Hepatic stellate cell (primary cell): ENCODE measurements at places on chromosomes 7 and 10.

GRCh38 chr7:135501402-135501801 is 8.5 kb downstream of the CNOT4 start:
- DNase-seq = peak; percentile 15

DNA sequence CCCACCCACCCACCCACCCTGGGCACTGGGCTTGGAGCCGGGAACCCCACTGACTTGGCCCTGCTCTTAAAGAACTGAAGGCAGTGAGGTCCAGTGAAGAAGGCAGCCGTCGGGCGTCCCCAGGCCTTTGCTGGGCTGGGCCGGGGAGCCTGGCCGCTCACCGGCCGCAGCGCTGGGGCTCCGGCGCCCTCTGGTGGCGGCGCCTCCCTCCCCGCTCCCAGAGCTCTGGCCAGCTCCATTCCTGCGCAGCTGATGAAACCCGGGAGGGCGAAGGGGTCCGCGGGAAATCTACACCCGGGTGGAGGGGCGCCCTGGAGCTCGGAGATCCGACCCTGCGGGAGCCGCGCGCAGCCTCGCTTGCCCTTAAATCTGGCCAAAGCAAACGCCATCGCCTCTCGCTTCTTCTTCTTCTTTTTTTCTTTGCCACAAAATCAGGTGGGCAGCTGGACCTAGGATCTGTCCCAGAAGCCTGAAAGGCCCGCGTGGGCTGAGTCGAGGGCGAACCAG is 1.7 kb upstream of the CXCL12 start:
- peak; percentile 93 for DNase-seq

DNA sequence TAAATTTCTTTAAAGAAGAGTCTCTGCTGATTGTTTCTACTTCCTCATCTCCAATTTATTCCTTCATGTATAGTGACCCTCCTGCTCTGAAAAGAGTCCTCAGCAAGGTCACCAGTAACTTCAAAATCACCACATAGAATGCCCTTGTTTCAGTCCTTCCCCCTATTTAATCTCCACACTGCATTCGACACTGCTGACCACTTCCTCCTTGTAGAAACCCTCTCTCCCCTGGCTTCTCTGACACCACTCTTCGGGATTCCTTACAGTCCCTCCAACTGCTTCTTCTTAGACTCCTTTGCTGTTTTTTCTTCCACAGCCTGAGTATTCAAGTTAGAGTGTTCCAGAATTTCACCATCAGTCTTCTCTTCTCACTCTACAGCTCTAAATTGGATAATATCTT is 89.5 kb downstream of the VPS41 start:
- DNase-seq = no peak

GRCh38 chr10:37789590-37789989 is 67.8 kb downstream of the ZNF248 start:
- no peak for DNase-seq

DNA sequence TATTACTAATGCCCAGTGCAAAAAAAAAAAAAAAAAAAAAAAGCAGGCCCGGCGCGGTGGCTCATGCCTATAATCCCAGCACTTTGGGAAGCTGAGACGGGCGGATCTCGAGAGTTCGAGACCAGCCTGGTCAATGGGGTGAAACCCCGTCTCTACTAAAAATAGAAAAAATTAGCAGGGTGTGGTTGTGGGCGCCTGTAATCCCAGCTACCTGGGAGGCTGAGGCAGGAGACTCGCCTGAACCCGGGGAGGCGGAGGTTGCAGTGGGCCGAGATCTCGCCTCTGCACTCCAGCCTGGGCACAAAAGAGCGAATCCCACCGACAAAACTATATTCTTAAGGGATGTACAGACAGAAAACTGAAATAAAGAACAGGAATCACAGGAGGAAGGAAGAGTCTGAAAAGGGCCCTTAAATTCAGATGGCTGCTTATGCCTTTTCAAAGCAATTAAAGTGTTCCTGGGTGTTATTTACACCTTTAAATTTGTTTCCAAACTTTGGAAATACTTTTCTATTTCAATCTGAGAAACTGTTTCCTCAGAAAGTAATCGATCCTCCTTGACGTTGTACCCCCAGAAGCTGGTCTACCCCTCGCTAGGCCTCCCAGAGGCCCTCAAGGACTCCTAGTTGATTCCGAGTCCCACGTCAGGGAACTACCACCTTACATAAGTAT is 2.0 kb upstream of the KMT2E start:
- no peak for DNase-seq

DNA sequence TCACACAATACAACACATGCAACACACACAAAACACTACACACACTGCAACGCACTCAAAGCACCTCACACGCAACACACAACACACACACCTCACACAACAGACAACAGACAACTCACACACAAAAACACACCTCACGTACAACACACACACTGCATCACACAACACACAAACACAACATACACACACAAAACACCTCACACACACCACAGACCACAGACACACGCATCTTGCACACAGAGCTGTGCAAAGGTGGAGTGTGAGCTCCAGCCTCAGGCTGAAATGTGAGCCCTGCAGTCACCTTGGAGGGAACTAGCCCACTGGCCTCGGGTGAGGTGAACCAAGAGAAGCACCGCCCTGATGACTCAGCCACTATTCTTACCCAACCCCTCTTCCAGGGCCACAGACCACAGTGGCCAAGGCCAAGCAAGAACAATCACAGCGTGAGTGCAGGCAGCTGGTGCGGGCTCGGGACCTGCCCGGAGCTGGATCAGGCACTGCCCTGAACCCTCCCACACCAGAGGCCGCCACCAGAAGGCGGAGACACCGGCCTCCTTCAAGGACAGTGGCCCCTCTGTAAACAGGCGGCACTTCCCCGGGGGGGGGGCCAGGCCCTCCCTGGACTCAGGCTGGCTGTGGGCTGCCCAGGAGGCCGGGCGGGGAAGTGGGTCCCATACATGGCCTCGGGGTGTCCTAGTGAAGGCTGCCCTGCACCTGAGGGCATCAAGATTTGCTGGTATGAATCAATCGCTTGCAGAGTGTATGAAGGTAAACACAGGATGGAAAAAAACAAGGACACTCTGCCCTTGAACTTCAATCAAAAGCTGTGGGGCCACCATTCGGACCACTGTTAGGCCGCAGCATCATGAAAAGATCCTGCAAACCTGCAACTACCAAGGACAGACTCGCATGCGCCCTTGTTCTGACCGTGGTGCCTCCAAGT is 106.7 kb downstream of the TNS3 start:
- peak; percentile 94 for DNase-seq

DNA sequence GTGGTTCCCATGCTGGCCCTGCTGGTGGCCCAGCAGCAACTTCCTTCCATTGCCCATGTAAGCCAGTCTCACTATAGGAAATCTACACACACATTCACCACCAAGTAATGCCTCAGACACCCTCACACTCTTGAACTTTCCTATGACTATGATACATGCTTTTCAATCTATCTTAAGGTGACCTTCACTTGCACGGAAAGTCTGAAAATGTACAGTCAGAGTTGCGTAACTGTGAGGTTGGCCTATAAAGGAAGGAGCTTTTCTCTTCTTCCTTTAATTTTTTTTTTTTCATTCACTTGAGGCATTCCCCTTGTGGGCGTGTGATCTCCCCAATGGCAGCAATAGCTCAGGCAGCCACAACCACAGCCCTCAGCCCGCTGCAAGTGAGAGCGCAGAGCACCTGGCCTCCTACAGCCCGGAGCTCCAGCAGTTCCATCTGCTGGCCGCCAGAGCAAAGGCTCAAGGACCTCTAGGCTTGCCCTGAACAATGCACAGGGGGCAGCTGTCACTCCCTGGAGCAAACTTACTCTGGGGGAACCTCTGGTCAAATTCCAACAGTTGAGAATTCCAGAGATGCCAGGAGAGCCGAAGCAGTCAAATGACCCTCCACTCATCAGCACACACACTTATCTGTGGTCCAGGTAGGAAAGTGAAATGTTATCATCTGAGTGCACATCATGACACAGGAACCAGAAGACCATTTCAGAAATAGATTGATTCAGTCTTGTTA is 123.1 kb upstream of the ADO start:
- no peak for DNase-seq

DNA sequence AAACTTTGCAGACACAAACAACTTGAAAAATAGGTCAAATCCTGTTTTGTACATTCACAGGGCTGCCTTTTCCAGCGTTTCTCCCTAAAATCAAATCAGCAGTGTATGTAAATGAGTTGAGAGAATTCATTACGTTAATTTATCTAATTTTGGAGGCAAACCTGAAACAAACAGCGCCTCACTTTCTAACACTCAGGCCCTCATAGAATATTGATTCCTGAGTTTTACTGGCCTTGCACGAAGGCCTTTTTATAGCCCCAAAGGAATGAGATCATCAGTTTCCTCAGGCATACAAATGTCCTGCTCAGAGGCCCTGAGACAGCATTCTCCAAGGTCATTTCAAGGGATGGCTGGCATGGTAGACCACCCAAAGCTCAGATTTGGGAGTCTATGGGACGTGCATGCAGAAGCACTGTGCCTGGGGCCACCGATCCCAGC is 131.7 kb upstream of the CHST15 start:
- no peak for DNase-seq

DNA sequence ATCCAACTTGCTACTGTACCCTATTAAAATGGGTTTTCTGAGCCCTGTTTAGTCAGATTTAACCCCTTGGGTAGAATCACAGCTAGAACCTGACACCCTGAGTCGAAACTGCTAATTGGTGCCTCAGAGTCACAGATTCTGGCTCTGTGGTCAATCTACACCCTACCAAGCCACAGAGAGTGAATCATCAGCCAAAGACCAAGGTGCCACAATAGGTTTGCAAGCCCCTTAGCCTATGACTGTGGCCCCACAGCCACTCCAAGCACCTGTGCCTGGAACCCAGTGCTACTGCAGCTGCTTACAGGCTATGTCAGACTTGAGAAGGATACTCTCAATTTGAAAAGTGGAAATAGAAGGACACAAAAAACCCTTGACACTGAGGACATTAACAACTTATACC is 202.8 kb upstream of the KCND2 start:
- DNase-seq = no peak

GRCh38 chr10:29276251-29276850 is 12.5 kb upstream of the LYZL1 start:
- DNase-seq = no peak

GRCh38 chr7:100893910-100894721 is 1.6 kb downstream of the ACHE start:
- no peak for DNase-seq

- DNase-seq = no peak
Observed at GRCh38 chr7:131879424-131879823, 323.0 kb upstream of the PODXL start.

- no peak for DNase-seq
Observed at GRCh38 chr10:79232864-79233263, 114.4 kb upstream of the PPIF start.

DNA sequence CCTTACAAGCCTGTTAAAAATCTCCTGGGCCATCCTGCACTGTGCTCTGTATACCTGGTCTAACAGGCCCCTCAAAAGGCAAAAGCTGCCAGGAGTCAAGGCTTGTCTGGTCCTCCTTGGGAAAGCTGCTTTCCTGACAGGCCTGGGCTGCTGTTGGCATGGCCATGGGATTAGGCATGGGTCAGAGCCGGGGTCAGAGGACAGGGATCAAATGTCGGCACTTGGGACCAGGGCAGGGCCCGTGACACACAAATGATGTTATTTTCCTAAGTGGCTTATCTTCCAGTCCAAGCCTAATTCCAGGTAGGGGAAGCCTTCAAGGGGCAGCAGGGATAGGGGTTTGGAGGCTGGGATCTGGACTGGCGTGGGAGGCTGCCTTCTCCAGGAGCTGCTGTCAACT is 191.5 kb upstream of the GPR26 start:
- DNase-seq = no peak

DNA sequence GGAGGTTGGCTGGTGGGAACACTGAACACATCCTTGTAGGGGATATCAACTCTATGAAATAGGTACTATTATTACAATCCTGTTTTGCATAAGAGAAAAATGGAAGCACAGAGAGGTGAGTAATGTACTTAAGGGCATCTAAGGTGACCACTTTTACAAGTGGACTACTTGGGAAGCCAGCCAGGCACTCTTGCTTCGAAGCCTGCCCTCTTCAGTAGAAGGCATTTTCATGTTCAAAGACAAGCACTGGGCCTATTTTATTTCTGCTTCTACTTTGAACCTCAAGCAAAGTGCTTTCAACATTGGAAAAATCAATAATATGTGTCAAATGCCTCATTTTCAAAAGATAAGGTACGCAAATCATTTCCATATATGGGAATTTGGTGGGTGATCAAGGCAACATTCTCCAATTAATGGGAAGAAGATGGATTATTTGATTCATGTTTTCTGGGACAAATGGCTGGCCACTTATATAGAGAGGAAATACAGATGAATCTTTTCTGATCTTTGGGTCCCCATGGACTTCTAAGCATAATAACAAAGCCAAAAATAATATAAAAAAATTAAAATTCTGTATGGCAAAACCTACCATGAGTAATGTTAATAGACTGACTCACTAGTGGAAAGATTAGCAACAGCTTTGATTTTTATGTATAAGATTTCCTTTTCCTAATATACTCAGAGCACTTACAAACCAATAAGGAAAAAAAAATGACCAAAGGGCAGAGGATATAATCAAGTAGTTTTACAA is 270.2 kb downstream of the FRMD4A start:
- no peak for DNase-seq

DNA sequence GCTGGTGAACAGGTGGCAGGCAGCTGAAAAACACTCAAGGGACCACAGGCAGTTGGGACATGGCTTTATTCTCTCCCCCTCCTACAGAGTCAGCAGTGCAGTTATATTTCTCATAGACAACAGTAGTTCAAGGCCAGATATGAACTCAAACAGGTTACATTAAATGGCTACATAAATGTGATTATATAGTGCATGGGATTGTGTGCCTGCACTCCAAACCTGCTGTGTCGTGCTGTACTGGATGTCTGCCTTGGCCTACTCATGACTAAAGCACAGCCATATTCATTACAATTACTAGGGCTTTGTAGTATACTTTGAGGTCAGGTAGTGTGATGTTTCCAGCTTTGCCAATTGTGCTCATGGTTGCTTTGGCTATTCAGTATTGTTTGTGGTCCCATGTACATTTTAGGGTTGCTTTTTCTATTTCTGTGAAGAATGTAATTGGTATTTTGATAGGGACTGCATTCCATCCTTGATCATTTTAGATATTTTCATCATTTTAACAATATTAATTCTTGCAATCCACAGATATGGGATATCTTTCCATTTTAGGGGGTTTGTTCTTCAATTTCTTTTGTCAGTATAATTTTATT is 393.6 kb downstream of the CNTNAP2 start:
- DNase-seq = no peak

DNA sequence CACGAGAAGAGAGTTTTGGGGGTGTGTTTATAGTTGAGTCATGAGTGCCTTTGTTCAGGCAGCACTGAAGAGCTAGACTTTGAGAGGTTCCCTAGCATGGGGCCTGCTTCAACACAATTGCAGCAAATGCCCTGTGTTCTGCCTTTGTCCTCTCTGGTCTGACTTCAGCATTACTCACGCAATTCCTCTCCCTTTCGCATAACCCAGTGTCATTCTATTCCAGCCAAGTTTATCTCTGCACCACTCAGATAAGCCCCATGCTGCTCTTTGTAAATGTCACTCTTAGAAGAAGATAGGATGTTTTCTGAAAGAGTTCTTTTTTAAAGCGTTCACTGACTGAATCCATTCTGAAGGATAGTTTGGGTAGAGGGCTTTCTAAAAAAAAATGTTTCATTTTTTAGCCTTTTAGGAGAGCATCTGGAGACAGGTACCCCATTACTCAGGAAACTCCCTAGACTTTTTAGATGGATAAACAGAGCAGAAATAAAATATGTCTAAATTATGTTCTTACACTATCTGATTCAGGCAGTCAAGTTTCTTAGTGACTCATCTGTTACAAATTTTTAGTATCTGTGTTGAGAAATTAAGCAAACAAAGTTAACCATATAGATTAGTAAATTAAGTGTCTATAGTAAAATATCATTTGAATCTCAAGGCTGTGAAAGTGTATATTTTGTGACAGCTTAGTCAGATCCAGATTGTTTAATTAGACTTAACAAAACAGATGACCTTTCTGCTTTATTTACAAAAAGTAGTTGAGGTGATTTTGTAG is 318.5 kb downstream of the GPR158 start:
- no peak for DNase-seq
